ENCODE measurements at places on chromosomes 16 and 17. TPM values are rescaled to one million over a fixed set of nuclear protein-coding genes. Genes with fewer than 3 reads are reported as not detected.

Gene C17orf50
- not detected for total RNA-seq

Gene HSPB9
- total RNA-seq = not detected

Gene RAPGEFL1
- total RNA-seq = 0.98 TPM

Gene CES3
- 0.96 TPM for total RNA-seq

Gene SEZ6L2
- total RNA-seq = 15.2 TPM

Gene GNGT2
- not detected for total RNA-seq

DNA sequence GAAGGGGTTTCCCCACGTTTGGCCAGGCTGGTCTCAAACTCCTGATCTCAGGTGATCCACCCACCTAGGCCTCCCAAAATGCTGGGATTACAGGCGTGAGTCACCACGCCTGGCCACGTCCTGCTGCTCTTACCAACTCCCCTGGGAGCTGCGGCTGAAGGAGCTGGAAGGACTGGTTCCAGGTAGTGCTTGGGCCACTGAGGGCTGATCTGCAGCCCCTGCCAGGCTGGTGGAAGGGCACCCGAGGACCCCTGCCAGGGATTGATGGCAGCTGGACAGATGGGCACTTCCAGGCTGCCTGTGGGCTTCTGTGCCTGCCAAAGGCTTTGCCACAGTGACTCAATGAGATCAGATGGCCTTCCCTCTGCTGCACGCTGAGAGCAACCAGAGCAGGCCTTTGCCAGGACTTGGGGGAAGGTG lies 2.3 kb downstream of the OXLD1 start:
- DNase-seq = no peak

GRCh38 chr16:84103678-84104077 lies 13.1 kb downstream of the MBTPS1 start:
- peak; percentile 25 for DNase-seq

- no peak for DNase-seq
Measured at GRCh38 chr17:48634493-48635208, 8.5 kb upstream of the HOXB9 start.

GRCh38 chr16:29784901-29785500 lies 5.5 kb upstream of the KIF22 start:
- no peak for DNase-seq

- DNase-seq = peak; percentile 79
Measured at GRCh38 chr16:2838928-2839327, 8.8 kb downstream of the ZG16B start.

DNA sequence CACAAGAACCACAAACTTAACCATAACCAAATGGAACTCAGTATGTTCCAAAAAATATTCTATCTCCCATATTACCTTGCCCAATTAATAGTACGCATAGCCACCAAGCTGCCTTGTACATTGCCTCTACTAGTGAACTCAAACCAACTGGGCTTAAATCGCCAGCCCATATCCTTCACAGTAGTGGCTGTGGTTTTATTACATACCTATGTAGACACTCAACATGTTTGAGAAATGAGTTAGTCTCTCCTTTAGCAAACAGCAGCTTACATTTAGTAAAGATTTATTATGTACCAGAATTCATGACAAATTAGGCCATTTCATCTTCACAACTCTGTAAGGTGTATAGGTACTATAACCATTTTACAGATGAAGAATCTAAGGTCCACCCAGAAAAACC lies 41.4 kb downstream of the GRB2 start:
- peak; percentile 76 for DNase-seq
